ENCODE measurements at places on chromosomes 11 and 22. TPM values are rescaled to one million over a fixed set of nuclear protein-coding genes. Genes with fewer than 3 reads are reported as not detected.

The TNNT3 gene
- not detected for total RNA-seq

The MMP11 gene
- total RNA-seq: 0.32 TPM

The TUBA8 gene
- total RNA-seq: 0.50 TPM

The MYRF gene
- total RNA-seq: 20.8 TPM

The YAP1 gene
- 53.8 TPM for total RNA-seq

The OR51B4 gene
- not detected for total RNA-seq

The CWF19L2 gene
- total RNA-seq: 4.6 TPM

The INSC gene
- not detected for total RNA-seq

The CRYAB gene
- 15.9 TPM for total RNA-seq

The CEP126 gene
- 3.4 TPM for total RNA-seq

The CLCF1 gene
- 50.6 TPM for total RNA-seq

The USP2 gene
- 0.42 TPM for total RNA-seq

The DUSP18 gene
- total RNA-seq: 4.2 TPM

The OSM gene
- not detected for total RNA-seq

The CD6 gene
- 0.15 TPM for total RNA-seq

The RAB3IL1 gene
- total RNA-seq: 15.7 TPM

The RIMBP3B gene
- total RNA-seq: 0.67 TPM

The ART1 gene
- not detected for total RNA-seq

The TPBGL gene
- total RNA-seq: 0.31 TPM

The HOATZ gene
- not detected for total RNA-seq

The MS4A2 gene
- total RNA-seq: not detected

The SOX6 gene
- not detected for total RNA-seq

The APOL4 gene
- total RNA-seq: not detected

The EML3 gene
- total RNA-seq: 19.5 TPM

The FXYD2 gene
- 21.4 TPM for total RNA-seq

The APOBEC3C gene
- 29.0 TPM for total RNA-seq

The SCN4B gene
- total RNA-seq: 0.05 TPM

The DEUP1 gene
- total RNA-seq: not detected

The DBX1 gene
- not detected for total RNA-seq

The DCDC1 gene
- total RNA-seq: 0.60 TPM

The RCE1 gene
- total RNA-seq: 32.2 TPM

The P4HA3 gene
- 49.8 TPM for total RNA-seq

The AIFM3 gene
- total RNA-seq: 4.5 TPM

The LINC01488 gene
- total RNA-seq: not detected

The SCGB2A2 gene
- total RNA-seq: not detected

The WNT7B gene
- total RNA-seq: 82.1 TPM

The KRTAP5-9 gene
- total RNA-seq: not detected

Measured in A549 treated with ZK216348 at 1 μM for 4 hours (cell line).